ENCODE measurements at places on chromosomes 12 and 14.

- peak; percentile 17 for DNase-seq
Observed at GRCh38 chr12:85191-85666, 18.7 kb downstream of the IQSEC3 start.

- no peak for DNase-seq
Observed at GRCh38 chr14:68939181-68939892, 39.8 kb downstream of the ACTN1 start.

DNA sequence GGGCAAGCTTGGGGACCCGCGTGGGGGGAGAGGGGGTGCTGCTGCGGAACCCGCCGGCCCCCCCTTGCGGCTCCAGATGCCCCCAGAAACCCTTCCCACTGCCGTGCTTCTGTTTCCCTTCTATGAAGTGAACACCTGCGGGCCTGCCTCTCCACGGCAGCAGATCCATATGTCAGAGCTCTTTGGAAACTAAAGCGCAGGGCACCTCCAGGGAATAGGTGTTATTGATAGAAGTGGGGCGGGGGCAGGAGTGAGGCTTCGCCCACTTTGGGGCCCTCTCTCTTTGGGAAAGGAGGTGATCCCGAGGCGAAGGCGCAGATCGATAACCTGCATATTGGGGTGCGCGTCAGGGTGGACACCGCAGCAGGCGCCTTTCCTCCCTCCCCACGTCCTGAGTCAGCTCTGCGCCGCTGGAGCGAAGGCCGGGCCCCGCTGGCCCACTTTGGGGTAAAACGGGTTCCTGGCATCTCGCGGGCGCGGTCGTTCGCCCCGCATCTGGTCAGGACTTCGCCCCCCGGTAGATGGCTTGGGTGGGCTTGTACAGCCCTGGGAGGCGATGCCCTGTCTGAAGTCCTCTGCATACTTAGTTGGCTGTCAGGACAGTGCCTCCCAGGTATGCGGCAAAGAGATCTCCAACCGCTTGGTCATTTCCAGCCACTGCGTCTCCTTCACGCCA, 524 bp downstream of the KMT5A start:
- no peak for DNase-seq

DNA sequence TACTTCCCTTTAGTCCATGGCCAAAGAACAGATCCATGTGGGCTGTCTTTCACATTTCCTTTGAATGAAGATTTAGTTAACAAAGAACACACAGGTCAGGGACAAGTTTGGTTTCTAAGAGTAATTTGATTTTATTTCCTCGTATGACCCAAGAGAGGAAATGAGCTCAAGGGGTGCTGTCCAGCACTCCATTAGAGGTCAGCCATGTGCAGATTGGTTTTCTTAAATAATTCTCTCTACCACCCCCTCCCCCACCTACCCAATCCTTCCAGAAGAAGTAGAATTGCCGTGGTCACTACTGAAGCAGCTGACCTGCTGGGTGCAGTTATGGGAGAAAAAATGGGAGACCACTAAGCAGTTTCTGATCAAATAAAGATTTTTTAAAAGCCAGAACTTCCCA, 13.9 kb upstream of the OAS1 start:
- no peak for DNase-seq

DNA sequence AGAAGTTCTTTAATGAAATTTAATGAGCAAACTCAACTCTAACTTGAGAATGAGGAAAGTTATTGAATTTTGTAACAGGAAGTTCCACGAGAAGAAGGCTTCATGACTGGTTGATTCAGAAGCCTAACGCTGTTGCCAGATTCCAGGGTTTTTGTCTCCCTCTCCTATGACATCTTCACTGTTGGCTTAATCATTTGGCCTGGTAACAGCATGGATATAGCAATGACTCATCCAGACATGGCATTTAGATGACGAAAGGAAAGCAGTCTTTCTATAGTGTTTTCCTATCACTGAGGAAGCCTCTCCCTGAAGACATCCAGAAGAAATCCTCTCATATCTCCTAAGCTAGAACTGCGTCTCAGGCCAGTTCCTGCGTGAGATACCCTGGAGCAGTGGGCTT, 9.4 kb upstream of the KCNA1 start:
- DNase-seq = no peak

Measured in caudate nucleus (tissue), 63 donors.